Caco-2 (cell line): ENCODE measurements at places on chromosomes 7 and 10.

- peak; percentile 79 for DNase-seq
These were observed 41.6 kb upstream of the EPHB6 start for GRCh38 chr7:142813226-142813625.

DNA sequence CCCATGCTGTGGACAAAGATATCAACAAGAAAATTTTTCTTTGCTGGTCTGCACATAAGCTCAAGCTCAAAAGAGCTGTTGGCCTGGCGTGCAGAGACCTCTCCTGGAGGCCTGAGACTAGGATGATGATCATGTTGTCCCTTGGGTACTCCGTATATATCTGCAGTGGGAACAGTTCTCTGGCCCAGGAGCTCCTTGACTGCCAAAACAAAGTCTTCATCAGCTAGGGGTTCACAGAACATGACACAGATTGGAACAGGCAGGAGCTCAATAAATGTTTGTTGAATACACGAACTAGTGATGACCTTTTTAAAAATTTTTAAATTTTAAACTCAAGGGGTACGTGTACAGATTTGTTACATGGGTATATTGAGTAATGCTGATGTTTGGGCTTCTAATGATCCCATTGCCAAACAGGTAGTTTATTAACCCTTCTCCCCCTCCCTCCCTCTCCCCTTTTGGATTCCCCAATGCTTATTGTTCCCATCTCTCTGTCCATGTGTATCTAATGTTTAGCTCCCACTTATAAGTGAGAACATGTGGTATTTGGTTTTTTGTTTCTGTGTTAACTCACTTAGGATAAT, 49.1 kb downstream of the ZNF783 start:
- DNase-seq, result no peak

DNA sequence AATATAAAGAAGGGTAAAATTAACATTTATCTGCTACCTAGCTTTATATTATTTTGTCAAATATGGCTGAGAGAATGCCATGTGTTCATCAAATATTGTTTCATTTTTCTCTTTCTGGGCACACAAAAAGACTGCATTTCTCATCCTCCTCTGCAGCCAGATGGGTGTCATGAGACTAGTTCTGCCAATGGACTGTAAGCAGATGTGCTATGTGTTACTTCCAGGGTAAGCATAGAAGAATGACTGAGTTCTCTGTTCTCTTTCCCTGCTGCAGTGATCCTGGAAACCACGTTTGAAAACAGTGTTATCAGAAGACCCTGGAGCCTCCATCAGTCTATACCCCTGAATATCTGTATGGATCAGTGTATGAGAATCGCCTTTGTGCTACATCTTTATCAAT, 24.1 kb upstream of the SLK start:
- DNase-seq, result no peak

DNA sequence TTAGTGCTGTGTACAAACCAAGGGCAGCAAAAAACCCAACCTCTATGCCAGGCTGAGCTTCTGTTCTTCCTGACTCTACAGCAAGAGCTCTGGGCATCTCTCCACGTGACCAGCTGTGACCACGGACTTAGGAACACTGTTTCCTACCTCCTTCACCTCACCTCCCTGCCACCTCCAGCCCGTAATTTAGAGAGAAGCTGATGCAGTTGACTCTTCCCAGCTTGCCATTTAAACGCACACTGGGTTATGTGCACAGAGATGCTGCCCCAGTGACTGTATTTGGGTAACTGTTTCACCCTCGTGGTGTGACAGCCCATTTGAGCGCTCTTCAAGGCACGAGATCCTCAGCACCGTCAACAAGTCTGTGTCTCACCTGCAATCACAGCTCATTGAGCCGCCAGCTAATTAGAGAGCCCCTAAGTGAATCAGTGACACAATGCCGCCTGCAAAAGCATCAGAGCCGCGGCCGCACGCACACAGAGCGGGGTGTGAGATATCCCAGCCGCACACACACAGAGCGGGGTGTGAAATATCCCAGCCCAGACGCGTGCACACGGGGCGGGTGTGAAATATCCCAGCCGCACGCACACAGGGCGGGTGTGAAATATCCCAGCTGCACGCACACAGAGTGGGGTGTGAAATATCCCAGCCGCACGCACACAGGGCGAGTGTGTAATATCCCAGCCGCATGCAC, 319.7 kb downstream of the PTPRN2 start:
- DNase-seq, result peak; percentile 10
